ENCODE measurements at places on chromosomes 3 and 15.

GRCh38 chr3:115977866-115978265 is 354.6 kb downstream of the GAP43 start:
- no peak for DNase-seq

- no peak for DNase-seq
Observed at GRCh38 chr15:33864360-33865075, 103.8 kb upstream of the CHRM5 start.

DNA sequence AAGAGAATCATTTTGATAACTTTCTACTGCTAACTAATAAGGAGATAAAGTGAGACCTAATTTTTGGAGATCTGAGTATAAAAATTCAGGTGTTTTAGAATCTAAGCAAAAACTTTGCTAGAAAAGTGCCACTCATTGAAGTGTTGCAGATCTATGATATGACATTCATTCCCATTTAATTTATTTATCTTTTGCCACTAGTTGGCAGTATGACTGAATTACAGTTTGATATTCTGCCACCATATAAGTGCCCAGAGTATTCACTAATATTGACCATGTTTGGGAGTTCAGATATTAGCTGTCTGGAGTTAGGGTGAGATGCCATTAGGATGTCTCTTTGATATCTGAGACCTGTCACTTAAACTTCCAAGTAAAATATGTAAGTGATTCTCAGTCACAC is 251.3 kb upstream of the GBE1 start:
- DNase-seq = no peak

DNA sequence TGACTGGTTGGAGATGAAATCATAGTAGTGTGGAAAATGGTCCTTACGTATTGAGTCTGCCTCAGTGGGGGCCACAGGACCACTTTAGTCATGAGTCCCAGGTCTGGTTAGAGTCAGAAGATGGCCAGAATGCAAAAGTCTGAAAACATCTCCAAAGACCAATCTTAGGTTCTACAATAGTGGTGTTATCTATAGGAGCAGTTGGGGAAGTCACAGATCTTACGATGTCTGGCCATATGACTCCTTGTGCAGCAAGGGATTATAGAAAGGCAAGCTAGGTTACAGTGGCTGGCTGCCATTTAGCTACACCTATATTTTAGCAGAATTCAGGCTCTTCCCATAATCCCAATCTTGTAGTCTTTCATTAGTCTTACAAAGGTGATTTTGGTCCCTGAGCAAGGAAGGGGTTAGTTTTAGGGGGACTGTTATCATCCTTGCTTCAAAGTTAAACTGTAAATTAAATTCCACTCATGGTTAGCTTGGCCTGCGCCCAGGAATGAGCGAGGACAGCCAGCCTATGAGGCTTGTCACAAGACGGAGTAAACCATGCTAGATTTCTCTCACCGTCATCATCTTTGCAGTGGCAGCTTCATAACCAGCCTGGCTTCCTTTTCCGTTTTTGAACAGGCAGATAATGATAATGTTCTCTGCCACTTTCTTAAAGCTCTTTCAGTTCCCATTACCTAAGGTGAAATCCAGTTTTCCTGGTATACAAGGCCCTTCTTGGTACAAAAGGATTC is 134.1 kb downstream of the VPS8 start:
- DNase-seq = no peak

DNA sequence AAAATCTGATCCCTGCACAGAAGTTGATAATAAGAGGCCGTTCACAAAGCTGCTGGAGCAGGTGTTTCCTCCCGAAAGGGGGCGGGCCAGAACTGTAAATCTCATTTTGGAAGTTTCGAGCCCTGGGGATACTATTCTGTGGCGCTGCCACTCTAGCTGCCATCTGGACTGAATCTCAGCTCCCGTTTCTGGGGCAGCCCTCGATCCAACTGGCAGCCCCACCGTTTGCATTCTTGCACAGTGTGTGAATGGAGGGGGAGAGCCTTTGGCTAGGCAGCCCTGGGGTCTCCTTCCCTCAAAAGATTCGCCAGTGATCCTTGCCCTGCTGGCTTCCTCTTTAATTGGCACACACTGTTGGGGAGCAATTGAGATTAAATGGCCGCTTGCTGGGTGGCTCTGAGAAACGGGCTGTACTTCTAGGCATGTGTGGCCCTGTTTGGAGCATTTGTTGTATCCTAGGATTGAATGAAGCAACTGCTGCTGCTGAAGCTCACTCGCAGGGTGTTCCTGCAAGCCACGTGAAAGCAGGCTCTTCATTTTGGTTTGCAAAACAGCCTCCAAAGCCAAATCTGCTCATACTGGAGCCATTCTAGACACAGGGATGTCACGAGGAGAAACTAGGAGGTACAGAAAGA is 57.2 kb upstream of the TOPAZ1 start:
- no peak for DNase-seq

GRCh38 chr3:120854908-120855526 is 53.0 kb upstream of the STXBP5L start:
- DNase-seq = no peak

- no peak for DNase-seq
Observed at GRCh38 chr15:36914466-36914865, 185.9 kb downstream of the MEIS2 start.

DNA sequence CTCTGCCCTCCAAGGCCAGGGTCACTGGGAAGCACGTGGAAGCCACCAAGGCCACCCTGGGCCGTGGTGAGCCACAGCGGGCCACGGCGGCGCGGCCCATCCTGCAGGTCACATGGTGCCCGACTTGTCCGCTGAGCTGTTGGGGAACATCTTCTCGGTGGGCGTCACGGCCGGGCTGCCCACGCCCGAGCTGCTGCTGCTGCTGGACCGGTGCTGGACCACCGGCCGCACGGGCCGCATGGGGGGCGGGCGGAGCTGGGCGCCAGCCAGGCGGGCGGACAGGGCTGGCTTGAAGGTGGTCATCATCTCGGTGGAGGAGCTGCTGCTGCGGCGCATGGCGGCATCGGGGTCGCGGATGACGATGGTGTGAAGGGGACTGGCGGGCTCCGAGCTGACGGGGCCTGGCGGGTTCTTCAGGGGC is 22.1 kb upstream of the RAD18 start:
- DNase-seq = no peak

DNA sequence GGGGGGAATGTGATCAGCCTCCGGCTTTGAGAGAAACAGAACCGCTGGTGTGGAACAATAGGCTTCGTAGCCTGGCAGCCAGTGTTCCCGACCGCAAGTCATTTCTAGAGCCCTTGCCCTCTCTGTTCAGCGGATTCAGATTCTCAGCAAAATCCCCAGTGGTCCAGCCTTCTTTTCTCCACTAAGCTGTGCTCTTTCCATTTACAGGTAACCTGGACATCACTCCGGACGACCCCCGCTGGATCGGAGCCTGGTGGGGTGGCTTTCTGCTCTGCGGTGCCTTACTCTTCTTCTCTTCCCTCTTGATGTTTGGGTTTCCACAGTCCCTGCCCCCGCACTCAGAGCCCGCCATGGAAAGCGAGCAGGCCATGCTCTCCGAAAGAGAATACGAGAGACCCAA is 250.6 kb downstream of the SLCO3A1 start:
- DNase-seq = no peak

DNA sequence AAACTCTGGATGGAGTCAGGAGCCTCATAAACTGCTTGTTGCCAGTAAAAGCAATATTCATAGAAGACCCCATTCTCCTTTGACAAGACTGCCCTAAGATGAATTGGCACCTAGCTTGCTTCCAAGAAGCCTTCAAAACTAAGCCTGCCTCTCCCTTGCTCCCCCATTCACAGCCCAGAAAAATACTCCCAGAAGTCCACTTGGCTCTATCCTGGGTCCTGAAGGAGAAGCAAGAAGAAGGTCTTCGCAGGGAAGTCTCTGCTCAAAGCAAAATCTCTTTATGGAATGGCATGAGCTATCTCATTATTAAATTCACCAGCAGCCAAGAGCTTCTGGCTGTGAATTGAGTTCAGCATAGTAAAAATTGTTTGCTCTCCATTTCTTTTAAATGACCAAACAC is 230.2 kb upstream of the ARRDC4 start:
- DNase-seq = no peak
